ENCODE measurements at places on chromosomes 1 and 21.

DNA sequence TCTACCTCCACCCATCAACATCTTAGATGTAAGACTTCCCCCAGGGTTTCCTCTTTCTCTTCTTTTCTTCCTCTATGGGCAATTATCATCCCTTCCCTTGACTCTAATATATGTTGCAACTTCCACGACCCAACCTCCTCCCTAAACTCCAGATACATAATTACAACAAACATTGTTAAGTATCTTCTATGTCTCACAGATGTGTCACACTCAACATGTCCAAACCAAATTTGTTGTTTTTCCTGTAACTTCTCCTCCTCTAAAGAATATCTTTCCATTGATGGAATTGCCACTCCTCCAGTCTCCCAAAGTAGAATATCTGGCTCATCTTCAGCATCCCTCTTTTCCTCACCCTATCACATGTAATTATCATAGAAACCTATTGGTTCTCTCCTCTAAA is 314.2 kb downstream of the RWDD3 start:
- no peak for DNase-seq

DNA sequence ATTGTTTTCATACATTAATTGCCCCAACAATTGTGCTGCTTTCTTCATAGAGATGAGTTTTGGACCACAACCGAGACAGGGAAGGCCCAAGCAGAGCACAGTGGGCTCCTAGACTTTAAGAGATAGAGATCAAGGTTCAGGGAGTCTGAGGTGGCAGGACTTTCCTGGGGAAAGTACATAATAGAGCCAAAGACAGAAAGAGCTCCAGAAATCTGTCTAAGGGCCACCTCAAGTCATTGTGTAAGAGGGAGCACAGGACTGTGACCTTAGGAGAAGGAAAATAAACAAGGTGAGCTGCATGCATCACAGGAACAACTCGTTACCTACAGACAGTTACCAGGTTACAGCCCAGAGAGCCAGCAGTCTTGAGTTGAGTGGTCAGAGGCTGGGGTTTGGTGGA is 41.3 kb upstream of the CR2 start:
- DNase-seq, result no peak

GRCh38 chr1:22892789-22893188 is 79.9 kb downstream of the LACTBL1 start:
- DNase-seq, result no peak

GRCh38 chr21:24729568-24729967 is 877.7 kb downstream of the MRPL39 start:
- DNase-seq, result no peak

DNA sequence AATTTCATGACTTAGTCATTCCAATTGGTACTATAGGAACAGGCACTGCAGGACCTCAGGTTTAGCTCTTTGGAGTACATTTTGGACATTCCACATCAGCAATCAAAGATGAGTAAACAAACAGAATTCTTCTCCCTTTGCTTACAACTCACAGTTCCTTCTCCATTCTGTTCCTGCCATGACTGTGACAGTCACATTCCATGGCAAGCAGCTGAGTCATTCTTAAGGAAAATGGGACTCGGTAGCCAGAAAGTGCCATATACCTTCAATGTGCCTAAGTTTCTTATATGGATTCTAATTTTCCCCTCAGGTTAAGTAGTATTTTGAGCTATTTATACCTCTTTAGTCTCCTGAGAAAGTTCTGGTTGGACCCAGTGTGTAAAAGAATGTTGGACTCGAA is 25.6 kb downstream of the CRCT1 start:
- no peak for DNase-seq

DNA sequence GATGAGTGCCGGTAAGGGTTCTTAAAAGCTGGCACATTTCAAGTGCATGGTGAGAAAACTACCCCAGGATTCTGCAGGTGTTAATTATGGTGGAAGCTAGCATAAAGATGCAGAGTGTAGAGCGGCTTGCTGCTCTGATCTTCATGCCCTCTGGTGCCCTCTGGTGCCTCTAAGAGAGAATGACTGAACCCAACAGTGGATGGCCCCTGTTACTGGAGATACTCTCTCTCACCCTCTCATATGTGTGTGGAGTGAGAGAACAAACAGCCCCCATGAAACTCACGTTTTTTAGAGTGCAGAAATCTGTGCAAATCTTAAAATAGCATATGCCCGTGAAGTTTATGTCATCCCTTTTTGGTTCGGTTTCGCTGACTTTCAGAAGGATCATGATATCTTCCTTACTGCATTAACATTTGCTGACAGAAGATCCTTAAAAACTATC is 90.0 kb downstream of the GRIK1 start:
- DNase-seq, result no peak
